Activated naive CD4-positive, alpha-beta T cell (primary cell): ENCODE measurements at places on chromosomes 1 and 21.
A peak's percentile ranks its signal among the peaks of the same experiment; 100 is the strongest.

GRCh38 chr1:205826016-205826806, 13.2 kb upstream of the SLC41A1 start:
- DNase-seq = no peak

GRCh38 chr1:17890056-17890814, 135.1 kb downstream of the ACTL8 start:
- DNase-seq = no peak

DNA sequence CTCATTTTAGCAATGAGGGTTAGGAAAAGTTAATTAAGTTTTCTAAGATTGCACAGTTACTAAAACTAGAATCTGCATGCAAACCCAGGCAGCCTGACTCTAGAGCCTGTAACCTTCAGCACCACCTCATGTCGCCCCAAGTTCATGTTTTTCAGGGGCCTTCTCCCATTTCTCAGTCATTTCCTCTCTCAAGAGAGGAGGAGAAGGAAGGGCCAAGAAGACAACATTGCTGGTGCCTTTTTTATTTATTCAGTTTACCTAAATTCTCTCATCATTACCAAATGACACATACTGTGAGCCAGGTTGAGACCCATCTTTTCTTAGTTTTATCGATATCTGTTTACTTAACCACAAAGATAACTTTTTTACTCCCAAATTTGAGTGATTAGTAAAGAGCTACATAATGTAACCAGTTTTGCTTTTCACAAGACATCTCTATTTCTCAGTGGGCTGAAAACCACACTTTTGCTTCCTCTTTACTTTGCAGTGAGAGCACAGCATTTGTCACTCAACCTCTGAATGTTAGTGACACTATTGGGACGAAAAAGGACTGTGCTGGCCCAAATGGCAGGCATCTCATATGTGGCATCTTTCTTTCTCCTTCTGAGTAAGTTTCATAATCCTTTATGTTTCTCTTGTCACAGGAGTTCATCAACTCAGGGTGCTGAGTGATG, at the start of gene CD101:
Gene CD101, plus strand, starts transcription at position 507 of the 674 bp plus-strand sequence. Its CDS starts 58 bp downstream, at position 565.
- no peak for DNase-seq

DNA sequence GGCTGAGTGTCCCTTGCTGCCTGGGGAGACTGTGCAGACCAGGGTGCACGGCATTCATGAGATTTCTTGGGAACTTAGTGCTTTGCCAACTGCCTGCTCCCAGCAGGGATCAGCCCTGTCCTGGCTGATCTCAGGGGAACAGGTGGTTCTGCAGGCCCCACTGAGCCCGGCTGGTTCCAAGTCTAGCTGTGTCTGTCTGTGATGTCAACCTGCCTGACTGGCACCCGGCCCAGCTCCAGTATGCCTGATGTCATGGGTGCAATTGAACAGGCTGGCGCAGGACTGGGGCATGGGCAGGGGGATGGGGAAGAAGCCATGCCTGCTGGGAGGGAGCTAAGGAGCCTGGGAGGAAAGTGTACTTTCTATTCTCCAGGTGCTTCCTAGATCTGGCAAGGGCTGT, 227.1 kb downstream of the GRIK3 start:
- no peak for DNase-seq

DNA sequence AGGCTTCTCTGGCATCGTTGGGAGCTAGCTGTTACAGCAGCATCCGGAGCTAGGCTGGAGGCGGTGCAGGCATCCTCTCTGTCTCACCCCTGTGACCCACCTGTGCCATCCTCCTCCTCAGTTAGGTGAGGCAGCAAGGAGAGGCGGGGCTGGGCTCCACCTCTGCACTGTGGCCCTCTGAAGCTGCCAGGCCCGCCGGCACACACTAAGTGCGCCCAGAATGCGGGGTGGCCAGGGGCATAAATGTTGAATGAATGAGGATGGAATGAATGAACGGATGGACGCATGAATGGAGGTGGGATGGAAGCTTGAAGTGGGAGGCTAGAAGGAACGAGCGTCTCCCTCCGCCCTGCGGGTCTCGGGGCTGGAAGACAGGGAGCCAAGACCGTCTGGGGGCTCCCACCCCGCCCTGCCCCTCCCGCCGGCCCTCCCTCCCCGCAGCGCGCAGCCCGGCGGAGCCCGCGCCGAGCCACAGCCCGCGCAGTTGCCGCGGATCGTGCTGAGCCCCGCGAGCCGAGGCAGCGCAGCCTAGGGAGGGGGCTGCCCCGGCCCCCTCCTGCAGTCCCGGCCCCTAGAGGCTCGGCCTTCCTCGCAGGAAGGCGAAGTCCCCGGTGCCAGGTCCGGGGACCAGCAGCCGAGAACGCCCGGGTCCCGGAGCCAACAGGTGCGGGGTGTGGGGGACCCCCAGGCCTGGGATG, at the start of gene HCRTR1:
Gene HCRTR1, plus strand, starts transcription at position 472 of the 698 bp plus-strand sequence. CDS start 1,504 bp downstream, outside the sequence.
- no peak for DNase-seq

- no peak for DNase-seq
Measured at GRCh38 chr1:87203904-87204303, 124.8 kb upstream of the LMO4 start.

GRCh38 chr1:23593556-23594148, 34.4 kb upstream of the ID3 start:
- DNase-seq = no peak

DNA sequence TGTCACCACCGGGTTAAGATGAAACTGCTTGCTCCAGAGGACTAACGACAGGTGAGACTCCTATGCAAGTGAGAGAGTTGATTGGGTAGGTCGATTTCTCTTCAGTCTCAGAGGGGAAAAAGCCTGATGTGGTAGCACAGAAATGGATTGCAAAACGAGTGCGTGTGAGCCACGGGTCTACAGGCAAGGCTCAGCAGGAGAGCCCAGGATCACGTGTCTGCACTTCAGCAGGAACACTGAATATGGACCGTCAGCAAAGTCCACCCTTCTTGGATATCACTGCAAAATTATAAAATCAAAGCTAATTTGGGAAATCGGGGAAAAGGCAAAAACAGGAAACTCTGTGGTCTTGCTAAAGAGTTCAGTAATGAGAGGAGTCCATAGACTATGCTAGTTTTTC, 107.7 kb upstream of the ZNF648 start:
- no peak for DNase-seq

GRCh38 chr1:205318231-205318991, 3.1 kb downstream of the NUAK2 start:
- DNase-seq = no peak

DNA sequence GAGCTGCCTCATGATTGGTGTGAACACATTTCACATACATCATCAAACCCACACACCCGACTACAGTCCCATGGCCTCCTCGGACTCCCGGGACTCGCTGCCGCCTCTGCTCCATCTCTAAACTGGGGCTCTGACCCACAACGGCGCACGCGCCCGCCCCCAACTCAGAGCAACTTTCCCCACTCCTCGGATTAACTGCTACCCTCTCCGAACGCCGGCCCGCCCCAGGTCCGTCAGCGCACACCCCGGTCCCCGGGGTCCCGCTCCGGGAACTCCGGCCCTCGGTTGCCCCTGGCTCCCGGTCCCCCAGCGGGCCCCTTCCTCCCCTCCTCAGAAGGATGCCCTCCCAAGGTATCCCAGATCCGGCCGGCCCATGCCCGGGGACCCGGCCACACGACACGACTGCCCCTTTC, 740 bp downstream of the DSTYK start:
- DNase-seq = peak; percentile 24

DNA sequence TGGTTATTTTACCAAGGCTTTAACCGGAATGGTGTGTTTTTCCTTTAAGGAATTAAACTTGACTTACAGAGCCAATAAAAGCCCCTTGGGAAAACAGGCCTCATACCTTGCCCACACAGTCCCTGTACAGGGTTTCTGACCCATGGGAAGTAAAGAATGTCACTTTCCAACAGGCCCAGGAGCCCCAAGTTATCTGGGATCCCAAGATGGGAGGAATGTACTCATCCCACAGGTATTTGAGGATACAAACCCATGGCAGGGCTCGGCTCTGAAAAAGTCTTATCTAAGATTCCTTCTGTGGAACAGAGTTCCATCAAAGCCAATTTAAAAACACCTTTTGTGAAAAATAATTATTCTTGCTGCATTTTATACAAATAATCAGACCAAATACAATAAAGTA, 15.3 kb upstream of the COX20 start:
- no peak for DNase-seq

GRCh38 chr1:14535619-14536355, 62.7 kb upstream of the KAZN start:
- DNase-seq = no peak

DNA sequence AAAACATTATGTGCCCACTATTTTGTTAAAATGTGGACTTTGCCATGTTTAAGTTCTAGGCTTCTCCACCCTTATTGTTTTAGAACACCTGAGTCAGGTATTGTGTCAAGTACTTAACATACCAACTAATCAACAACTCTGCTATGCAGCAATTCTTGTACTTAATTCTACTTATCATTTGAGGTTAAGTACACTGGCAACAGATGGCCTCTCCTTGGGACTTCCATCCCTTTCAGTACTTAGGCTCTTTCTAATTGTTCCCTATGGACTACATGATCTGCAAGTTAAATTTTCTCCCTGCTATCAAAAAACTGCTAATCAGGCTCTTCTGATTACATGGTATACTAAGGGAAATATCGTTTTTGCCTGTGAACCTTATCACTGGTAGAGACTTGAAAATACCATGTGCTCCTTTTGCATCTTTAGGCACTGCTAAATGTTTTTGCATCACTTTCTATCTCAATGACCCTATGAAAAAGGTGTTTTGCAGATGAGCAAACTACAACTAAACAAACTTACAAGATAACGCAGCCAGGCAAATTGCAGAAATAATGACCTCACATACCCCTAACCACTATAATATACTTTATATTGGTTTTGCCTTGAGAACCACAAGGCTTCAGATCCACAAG, 18.9 kb downstream of the SFPQ start:
- DNase-seq = no peak

DNA sequence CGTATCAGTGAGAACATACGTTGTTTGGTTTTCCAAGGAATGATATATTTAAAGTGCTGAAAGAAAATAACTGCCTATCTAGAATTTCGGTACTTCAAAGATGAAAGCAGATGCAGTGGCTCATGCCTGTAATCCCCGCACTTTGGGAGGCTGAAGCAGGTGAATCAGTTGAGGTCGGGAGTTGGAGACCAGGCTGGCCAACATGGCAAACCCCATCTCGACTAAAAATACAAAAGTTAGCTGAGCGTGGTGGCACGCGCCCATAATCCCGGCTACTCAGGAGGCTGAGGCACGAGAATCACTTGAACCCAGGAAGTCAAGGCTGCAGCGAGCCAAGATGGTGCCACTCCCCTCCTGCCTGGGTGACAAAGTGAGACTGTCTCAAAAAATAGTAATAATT, 16.4 kb downstream of the CD244 start:
- DNase-seq = no peak

DNA sequence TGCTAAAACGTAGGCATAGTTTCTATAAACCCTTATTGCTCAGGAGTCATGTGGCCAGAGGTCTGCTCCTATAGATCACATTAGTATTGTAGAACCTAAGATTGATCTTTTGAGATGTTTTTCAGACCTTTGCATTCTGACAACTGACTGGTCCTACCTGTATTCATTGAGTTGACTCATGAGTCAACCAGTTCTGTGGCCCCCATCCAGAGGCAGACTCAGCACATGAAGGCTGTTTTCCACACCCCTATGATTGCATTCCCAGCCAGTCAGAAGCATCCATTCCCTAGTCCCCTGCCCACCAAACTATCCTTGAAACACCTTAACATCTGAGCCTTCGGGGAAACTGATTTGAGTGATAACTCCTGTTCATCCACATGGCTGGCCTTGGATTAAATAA, 451.7 kb downstream of the SIPA1L2 start:
- DNase-seq = no peak

DNA sequence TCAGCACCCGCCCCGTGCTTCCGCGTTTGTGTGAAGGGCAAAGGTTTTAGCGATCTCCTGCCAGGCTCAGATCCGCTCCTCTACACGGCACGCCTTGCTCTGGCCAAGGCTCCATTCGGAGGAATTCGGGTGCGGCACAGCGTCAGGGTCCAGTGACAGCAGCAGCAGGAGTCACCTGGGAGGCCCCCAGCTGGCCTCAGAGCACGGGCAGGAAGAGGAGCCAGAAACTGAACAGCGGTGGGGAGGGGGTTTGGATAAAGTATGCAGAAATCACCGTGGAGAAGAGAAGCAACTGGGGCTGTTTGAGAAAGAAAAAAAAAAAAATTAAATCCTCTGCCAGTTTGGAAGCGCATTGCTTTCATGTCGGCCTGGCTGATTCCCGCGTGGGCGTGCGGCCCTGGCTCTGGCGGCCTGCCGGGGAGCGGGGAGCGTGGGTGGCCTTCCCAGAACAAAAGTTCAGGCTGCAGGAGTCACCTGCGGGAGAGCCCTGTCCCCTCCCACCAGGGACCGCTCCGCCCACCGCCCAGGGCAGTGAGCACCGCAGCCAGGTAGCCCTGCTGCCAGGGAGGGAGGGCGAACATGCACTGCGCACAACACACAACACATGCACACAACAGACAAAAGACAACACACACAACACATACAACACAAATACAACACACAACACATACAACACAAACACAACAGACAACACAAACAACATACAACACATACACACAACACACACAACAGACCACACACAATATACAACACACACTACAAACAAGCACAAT, 107.6 kb downstream of the ETS2 start:
- no peak for DNase-seq

DNA sequence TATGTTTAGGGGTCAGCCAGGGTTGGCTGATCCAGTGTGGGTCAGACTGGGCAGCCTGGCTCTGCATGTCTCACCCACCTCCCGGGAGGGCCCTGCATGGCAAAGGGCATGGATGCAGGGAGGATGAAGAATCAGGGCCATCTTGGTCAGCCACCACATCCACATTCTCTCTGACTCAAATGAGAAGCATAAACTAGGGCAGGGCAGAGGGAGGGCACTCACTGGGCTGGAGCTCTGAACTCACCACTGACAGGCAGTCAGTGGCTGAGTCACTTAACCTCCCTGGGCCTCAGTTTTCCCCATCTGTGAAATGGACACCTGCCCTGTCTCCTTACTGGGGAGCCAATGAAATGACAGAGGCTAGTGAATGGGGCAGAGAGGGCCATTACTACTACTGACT, 4.3 kb upstream of the CELA2A start:
- DNase-seq = no peak

DNA sequence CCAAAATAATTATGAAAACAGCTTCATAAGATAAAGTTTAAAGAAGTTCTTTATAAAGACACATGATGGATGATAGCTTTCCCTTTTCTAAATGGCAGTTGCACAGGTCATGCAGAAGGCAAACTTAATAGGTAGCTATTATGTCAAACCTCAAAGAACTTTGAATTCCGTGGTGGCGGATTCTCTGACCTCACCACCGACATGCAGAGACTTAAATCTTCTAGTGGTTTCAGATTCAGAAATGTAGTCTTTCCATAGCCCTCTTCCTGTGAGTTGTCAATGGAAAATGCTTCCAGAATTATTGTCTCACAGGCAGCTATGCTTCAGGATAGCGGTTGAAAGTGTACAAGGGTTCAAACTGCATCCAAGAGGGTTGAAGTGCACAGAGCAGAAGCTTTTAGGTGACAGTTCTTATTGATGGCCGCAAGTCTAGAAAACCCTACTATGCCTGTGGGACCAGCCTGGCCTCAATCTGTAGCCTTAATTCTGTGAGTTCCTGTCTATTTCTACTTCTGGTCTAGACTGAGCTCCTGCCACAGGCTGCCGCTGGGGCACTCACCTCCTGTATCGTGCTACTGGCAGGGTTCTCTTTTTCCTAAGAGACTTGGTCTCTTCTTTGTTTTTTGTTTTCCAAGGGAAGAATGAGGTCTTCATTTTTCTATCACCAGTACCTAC, 117.0 kb upstream of the ERRFI1 start:
- DNase-seq = no peak

GRCh38 chr21:9755611-9756010, 765.8 kb upstream of the TPTE start:
- no peak for DNase-seq
